Calu3 (cell line): ENCODE measurements at places on chromosomes 2 and 18. TPM values are rescaled to one million over a fixed set of nuclear protein-coding genes. Genes with fewer than 3 reads are reported as not detected.

DNA sequence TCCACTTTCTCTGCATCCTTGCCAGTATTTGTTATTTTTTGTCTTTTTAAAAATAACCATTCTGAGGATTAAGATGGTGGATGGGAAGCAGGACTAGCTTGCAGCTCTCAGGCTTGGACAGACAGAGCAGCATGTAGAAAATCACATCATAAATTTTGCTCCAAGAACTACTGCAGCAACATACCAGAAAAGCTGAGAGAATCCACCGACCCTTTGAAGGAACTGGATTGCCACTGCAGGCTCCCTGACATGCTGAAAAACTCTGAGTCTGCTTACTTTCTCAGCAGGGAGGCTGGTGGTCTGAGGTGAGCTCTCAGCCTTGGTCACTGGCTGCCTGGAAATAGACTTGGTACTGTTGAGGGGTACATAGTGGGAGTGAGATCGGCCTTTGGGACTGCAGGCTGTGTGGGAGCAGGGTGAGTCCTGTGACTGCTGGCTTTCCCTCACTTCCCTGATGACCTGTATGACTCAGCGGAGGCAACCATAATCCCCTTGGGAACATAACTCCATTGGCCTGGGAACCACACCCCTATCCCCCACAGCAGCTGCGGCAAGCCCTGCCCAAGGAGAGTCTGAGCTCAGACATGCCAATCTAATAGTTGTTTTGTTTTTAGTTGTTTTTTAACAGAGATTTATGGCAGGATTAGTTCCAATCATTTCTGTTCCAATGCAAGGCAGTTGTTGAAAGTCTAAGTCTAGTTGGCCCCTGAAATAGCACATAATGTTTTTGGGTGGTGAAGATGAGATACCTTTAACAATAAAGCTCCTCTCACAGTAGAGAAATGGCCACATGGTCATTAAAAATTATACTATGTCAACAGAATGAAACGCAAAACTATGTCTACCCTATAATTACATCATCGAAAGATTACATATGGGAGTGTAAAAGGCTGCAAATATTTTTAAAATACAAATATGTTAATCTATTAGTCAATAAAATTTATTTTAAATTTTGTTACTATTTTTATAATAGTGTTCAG is 414.2 kb upstream of the CHAC2 start:
- no peaks in the 10 kb centered on the region for H3K4me1 ChIP-seq
- peak; percentile 61 for DNase-seq
- H3K27me3 ChIP-seq: no peaks in the 10 kb centered on the region
- peak overlapping the region; percentile 90 for H3K27ac ChIP-seq

- H3K27me3 ChIP-seq: no peaks in the 10 kb centered on the region
- H3K4me1 ChIP-seq: peaks cover 21% of the 10 kb centered on the region
- H3K27ac ChIP-seq: no peak overlapping the region
- H3K36me3 ChIP-seq: no peaks in the 10 kb centered on the region
- DNase-seq: no peak
These were observed 117.1 kb downstream of the ZFP36L2 start for GRCh38 chr2:43109261-43109743.

GRCh38 chr2:220663065-220663464 is 909.0 kb downstream of the EPHA4 start:
- no peaks in the 10 kb centered on the region for H3K36me3 ChIP-seq
- no peak overlapping the region for H3K27ac ChIP-seq
- no peak for DNase-seq
- peaks cover 16% of the 10 kb centered on the region for H3K4me1 ChIP-seq

GREB1 gene
- total RNA-seq: 0.54 and 0.90 TPM in 2 replicates

GLI2 gene
- total RNA-seq: 1.4 and 1.6 TPM in 2 replicates

COL4A4 gene
- total RNA-seq: 17.2 and 19.4 TPM in 2 replicates
